Erythroblast (primary cell): ENCODE measurements at places on chromosomes 4 and X.

DNA sequence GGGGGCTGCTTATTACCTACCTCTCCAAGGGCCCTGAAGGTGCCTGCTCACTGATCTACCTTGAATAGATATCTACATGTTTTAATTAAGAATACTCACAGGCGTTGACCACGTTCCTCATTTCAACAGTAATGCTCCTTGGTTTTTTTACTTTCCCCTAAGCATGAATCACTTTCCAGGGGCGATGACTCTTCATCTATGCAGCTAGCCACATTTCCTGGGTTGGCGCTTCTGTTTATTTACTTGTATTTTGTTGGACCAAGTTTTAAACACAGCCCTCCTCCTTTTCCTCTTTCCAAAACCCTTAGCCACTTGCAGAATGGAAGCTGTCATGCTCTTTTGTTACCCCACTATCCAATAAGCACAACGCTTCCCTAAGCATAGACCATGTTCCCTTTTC, 50.8 kb downstream of the CBLL2 start:
- no peak for DNase-seq

GRCh38 chrX:153731117-153731844, 6.6 kb downstream of the ABCD1 start:
- no peak for DNase-seq

GRCh38 chrX:50448565-50448964, 22.1 kb downstream of the DGKK start:
- DNase-seq, result peak; percentile 57

DNA sequence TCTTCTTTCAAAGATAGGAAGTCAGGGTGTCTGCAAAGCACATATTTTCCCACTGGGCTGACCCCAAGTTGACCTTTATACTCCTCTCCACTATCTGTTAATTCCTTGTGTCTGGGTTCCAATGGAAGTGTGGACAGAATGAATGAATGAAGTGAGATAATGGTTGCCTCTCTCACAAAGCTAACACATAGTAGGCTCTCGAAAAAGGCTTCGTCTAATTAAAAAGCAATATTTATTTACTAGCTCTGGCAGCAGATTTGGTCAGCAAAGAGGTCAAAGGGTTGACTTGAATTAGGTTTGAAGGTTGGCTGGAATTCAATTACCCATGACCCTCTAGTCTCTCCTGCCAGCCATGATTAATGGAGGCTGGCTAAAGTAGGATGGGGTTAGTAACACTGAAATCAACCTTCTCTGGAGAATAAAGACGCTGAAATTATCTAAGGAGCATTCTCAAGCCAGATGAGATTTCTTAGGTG, 280.3 kb upstream of the KLF3 start:
- DNase-seq, result peak; percentile 29

DNA sequence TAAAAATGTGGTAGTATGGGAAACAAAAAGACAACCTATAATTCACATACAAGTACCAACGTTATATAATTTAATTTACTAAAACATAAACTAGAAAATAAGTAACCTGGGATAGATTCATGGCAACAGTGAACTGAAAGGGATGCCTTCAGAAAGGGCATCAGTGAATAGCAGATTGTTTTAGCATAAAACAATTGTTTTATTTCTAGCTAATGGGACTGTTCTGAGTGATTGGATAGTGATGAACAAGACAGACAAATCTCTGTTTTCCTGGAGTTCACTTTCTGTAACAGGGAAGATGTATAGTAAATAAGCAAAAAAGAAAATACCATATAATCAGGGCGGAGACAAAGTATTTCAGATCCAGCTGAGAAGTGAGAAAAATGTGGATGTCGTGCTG, 379.1 kb upstream of the SPOCK3 start:
- DNase-seq, result no peak

DNA sequence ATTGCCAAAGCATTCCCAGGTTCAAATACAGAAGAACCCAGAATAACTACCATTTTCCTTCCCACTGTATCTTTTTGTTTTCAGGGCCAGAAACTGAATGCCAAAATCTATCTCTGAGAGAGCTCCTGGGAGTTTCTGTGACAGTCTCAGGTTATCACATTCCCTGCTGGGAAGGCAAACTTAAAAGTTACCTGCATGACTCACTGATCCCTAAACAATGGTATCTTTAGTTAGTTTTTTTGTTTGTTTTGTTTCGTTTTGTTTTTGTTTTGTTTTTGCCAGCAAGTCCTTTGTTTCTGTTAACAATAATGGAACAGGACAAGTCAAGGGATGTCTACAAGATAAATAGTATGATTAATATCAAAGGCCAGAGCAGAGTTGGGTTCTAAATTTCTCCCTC, 34.3 kb downstream of the PAPSS1 start:
- no peak for DNase-seq

DNA sequence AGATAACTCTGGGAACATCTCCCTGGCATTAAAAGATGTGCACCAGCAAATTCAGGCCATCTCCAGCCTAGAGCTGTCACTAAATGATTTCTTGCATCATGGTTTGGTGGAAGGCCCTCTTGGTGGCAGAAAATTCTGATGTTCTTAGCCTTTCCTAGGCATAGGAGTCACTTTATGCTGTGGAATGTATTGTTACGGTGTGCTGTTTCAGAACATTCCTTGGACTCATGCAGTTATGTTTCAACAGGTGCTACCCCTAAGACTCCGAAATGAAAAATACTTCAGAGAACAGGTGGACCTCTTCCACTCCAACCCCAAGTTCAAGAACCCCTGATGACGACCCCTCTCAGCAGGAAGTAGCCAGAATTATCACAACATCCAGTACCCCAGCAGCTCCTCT, 20.3 kb upstream of the PAPSS1 start:
- DNase-seq, result peak; percentile 4

DNA sequence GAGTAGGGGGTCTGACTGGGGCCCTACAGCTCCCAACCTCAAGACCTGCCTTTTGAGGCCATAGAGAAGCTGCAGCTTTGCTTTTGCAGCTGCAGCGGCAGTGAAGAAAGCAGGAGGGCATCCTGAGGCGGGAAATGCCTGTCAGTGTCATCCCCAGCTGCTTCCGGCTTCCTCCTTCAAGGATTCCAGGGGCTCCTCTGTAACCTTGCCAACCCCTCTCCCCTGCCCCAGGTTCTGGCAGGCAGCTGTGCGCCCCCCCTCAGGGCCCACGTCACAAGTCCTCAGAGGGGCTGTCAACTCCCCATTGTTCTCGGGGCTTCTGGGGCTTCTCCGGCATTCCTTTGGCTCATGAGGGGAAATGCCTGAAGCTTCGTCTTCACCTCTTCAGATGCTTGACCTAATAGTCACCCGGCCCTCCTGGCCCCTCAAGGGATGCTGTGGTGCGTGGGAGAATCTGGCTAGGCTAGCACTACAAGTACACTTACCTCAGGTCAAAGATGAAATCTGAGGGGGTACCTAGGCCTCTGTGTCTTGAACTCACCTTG, 31.9 kb downstream of the APLN start:
- DNase-seq, result no peak

- DNase-seq, result no peak
Measured at GRCh38 chr4:186200516-186200915, 9.1 kb downstream of the CYP4V2 start.
